ENCODE measurements at places on chromosomes 16 and 17. TPM values are rescaled to one million over a fixed set of nuclear protein-coding genes. Genes with fewer than 3 reads are reported as not detected.

- DNase-seq, result no peak
- peaks cover 38% of the 10 kb centered on the region for H3K36me3 ChIP-seq
- H3K4me3 ChIP-seq, result no peak overlapping the region
- H3K4me1 ChIP-seq, result peaks cover 43% of the 10 kb centered on the region
- no peak overlapping the region for H3K27ac ChIP-seq
Observed at GRCh38 chr17:63679214-63679613, 20.7 kb downstream of the LIMD2 start.

- no peak overlapping the region for H3K27ac ChIP-seq
- H3K4me3 ChIP-seq, result no peak overlapping the region
- H3K27me3 ChIP-seq, result no peaks in the 10 kb centered on the region
- no peak for DNase-seq
- H3K4me1 ChIP-seq, result 0 out of 2 replicates have a peak, but pooled peaks cover 5% of the 10 kb centered on the region
- H3K36me3 ChIP-seq, result no peaks in the 10 kb centered on the region
Observed at GRCh38 chr16:12016291-12016947, 39.9 kb downstream of the SNX29 start.

DNA sequence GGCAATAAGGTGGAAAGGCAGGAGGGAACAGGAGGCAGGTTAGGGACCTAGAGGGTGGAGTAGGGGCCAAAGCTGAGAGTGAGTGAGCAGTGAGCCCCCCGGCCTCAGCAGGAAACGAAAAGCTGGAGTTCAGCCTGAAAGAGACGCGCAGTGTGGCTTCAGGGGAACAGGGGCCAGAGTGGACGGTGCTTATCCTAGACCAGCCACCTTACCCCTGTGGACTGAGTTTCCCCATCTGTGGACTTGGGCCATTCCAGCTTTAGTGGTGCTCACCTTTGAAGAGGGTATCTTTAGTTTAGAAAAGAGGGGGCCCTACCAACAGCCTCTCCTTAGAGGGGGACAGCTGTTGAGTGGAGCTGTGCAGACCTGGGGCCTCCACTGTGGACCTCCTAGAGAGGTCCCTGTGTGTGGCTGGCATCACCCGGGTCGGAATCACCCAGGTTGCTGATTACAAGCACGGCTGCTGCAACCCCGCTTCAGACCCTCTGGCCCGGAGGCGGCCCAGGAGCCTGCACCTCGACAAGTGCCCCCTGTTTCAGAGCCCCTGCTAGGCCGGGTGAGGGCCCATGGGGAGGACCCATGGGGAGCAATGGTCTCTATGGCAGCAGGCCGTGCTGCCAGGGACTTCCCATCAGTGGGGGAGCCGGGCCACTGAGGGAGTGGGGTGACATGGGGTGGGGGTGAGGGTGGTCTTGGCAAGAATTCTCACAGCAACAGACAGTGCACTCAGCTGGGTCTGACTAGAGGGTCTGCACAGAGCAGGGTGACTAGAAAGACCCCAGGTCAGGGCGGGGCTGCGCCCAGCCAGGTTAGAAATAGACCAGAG is 2.6 kb downstream of the GPR142 start:
- H3K4me3 ChIP-seq, result no peak overlapping the region
- H3K36me3 ChIP-seq, result no peaks in the 10 kb centered on the region
- H3K27ac ChIP-seq, result no peak overlapping the region
- no peaks in the 10 kb centered on the region for H3K27me3 ChIP-seq

DNA sequence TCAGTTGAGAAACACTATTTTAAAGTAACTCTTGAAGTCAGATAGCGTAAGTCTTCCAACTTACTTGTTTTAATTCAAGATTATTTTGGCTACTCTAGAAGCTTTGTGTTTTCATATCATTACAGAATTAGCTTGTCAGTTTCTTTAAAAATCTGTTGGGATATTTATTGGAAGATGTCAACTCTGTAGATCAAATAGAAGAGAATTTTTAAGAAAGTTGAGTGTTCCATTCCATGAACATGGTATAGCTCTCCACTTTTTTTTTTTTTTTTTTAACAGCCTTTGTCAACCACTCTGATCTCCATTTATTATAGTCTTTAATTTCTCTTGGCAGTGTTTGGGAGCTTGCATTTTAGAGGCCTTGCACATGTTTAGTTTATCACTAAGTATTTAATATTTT is 28.7 kb downstream of the NLK start:
- H3K27me3 ChIP-seq, result no peaks in the 10 kb centered on the region
- H3K4me3 ChIP-seq, result no peak overlapping the region
- DNase-seq, result no peak

DNA sequence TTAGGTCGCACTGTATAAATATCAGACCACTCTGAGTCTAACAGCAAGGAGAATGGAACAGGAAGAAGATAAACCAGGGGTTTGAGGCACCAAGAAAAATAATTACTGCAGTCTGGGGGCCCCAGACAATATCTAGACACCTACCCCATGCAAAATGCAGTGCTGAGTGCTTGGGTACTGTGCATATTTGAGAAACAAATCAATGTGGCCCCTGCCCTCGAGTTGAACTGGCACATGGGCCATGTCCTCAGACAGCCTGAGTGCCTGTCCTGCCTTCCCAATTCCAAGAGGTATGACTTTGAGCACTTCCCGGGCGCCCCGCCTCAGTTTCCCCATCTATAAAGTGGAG is 6.2 kb upstream of the CIITA start:
- H3K27me3 ChIP-seq, result peaks cover 5% of the 10 kb centered on the region
- no peak overlapping the region for H3K4me3 ChIP-seq
- no peak for DNase-seq

DNA sequence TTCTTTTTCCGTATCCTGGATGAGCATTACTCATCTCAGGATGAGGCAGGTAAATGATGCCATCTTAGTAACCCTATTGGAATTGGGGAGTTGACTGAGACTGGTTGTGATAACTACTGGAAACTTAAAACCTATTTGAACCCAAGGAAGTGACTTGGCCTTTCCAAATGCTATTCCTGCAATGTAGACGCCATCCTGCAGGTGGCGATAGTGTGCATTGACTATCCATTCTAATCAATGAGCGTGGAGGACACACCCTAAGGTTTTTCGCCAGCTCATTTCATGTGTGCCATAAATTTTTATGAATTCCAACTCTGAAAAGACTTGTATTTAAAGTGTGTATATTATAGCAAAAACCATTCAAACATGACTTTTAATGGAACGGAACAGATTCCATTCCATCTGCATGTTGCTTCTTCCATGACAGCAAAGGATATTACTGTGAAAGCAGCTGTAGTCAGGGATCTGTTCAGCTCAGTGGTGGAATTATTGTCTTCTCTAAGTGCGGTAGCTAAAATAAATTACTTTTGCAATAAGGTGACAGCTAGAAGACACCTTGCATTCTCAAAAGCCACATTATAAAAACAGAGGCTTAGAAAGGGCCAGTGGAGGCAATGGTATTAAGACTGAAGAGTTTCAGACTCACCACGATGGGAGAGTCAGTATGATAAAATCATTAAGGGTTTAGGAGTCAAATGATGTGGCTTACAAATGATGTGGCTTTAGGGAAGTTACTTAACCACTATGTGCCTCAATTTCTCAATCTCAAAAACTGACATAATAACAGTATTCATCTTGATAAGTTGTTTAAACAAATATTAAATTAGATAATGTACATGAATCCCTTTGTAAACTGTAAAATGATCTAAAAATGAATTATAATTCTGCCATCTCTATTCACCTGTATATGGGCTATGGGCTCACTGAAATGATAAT is 55.5 kb downstream of the SYT17 start:
- no peaks in the 10 kb centered on the region for H3K4me1 ChIP-seq
- H3K36me3 ChIP-seq, result no peaks in the 10 kb centered on the region
- no peak overlapping the region for H3K4me3 ChIP-seq
- no peak for DNase-seq
- no peaks in the 10 kb centered on the region for H3K27me3 ChIP-seq

DNA sequence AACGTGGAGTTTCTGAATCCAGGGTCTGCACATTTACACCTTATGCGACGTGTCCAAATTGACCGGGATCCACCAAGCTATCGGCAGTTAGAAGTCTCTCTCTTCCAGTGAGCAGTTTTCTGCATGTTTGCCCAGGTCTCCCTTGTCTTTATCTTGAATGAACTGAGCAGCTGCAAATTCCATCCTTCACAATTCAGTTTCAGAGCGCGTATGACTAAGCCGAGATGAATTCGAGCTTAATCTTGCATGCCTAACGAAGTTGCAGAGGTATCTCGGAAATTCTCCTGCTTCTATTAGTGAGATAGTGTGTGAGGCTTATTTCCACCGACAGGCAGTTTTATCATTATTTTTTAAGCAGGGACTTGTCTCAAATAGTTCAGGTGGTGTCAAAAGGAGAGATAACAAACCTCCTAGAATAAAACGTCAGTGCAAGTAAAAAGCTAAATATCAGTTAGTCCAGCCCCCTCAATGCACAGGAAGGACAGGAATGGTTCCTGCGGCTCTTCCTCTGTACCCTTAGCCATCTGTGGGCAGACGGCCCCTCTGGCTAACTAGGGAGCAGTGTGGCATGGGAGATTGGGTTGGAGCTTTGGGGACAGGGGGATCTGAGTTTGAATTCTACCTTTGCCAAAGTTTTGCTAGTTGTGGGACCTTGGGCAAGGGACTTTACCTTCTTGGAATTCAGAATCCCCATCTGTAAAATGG is 93.0 kb upstream of the GPR139 start:
- H3K4me1 ChIP-seq, result no peaks in the 10 kb centered on the region
- DNase-seq, result no peak
- no peak overlapping the region for H3K4me3 ChIP-seq
- no peaks in the 10 kb centered on the region for H3K36me3 ChIP-seq

GRCh38 chr17:65456368-65457151 is 104.9 kb downstream of the AXIN2 start:
- no peak overlapping the region for H3K4me3 ChIP-seq
- H3K27ac ChIP-seq, result no peak overlapping the region
- DNase-seq, result no peak
- no peaks in the 10 kb centered on the region for H3K36me3 ChIP-seq
- H3K27me3 ChIP-seq, result no peaks in the 10 kb centered on the region
- H3K4me1 ChIP-seq, result no peaks in the 10 kb centered on the region

- peak; percentile 52 for DNase-seq
- H3K27me3 ChIP-seq, result no peaks in the 10 kb centered on the region
- no peaks in the 10 kb centered on the region for H3K36me3 ChIP-seq
- no peak overlapping the region for H3K27ac ChIP-seq
Observed at GRCh38 chr16:8996891-8997290, 33.2 kb upstream of the USP7 start.

TP53TG3F gene
- 0.02 TPM for polyA plus RNA-seq

CHRNB1 gene
- polyA plus RNA-seq, result 29.7 TPM

DNA sequence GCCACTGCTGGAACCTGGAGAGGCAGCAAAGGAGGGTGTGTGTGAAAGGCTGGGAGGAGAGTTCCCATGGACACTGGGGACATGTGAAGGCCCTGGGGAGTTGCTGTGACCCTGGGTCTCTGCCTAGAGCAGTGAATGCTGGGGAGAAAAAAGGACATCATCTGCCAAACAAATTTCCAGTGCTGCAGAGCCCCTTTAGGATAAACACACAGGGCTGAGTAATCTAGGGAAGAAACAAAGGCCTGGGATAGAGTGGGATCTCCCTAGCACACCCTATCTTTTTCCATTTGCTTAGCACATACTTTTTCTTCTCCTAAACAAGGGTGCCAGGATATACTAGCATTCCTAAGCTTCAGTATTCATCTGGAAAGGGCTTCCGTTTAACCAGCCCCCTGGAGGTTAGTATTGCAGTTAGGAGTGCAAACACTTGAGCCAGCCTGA is 3.3 kb upstream of the HIGD1B start:
- no peaks in the 10 kb centered on the region for H3K27me3 ChIP-seq
- H3K4me1 ChIP-seq, result no peaks in the 10 kb centered on the region
- no peak overlapping the region for H3K4me3 ChIP-seq
- H3K36me3 ChIP-seq, result no peaks in the 10 kb centered on the region
- DNase-seq, result no peak
- H3K27ac ChIP-seq, result no peak overlapping the region

DNA sequence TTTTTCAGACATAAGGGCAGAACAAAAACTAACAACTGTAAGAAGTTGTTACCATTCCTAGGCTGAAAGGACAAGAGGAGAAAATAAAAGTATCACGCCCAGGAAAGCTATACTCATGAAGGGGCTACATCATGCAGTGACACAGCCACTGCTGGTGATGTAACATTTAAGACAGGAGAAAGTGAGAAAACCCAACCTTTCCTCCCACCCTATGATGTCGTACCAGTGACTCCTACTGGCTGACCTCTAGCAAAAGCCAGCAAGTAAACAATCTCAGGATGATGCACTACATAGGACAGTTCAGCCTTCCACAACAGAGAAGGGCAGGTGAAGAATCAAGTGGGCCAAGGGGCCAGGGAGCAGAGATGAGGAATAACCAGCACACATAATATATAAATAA is 14.0 kb upstream of the OR1E2 start:
- DNase-seq, result no peak
- no peaks in the 10 kb centered on the region for H3K4me1 ChIP-seq
- H3K4me3 ChIP-seq, result no peak overlapping the region
- H3K27ac ChIP-seq, result no peak overlapping the region
- H3K36me3 ChIP-seq, result no peaks in the 10 kb centered on the region

DNA sequence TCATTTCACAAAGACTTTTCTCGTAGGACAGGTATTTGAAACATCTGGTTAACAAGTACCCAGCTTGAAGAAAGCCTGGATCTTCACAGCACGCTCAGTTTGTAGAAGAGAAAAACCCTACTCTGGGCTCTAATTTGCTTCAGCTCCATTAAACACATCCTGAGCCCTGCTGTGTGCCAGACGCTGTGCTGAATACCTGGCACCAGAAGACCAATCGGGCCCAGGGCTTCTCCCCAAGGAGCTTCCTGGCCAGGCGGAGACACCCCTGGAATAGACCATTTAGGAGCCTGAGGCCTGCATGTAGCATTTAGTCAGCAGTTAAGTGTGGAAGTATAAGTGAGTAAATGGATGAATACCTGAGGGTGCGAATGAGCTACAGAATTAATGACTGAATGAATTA is 8.9 kb upstream of the ABAT start:
- H3K4me3 ChIP-seq, result no peak overlapping the region
- no peak for DNase-seq
- H3K36me3 ChIP-seq, result no peaks in the 10 kb centered on the region
- H3K4me1 ChIP-seq, result no peaks in the 10 kb centered on the region
- H3K27ac ChIP-seq, result no peak overlapping the region

RNU2-1 gene
- polyA plus RNA-seq, result not detected

DNA sequence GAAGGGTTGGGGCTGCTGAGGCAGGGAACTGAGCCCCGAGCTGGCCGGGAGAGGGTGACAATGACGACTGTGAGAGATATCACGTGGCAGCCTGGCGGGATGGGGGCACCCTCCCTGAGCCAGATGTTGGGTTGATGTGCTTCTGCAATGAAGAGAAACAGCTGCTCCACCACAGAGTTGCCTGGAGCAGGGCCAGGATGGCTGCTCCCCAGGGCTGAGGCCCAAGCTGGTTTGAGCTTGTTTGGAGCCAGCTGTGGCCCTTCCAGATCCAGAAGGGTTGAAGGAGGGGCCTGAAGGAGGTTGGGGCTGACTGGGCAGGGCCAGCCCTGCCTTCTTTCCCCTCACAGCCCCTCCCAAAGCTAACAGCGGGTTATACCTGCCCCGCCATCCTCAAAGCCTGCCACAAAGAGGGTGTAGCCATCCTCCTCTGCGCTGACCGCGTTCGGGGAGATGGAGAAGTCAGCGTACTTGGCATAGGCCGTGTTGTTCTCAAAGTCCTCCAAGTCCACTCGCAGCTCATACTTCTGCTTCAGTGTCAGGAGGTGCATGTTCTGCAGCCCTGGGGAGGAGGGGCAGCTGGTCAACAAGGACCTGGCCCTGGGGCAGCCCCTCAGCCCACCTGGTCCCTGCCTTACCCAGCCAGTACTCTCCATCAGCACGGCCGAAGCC is 2.1 kb downstream of the MFAP4 start:
- peaks cover 27% of the 10 kb centered on the region for H3K36me3 ChIP-seq
- H3K27ac ChIP-seq, result peak overlapping the region; percentile 99
- H3K27me3 ChIP-seq, result no peaks in the 10 kb centered on the region
- H3K4me1 ChIP-seq, result peaks cover 58% of the 10 kb centered on the region
- H3K4me3 ChIP-seq, result peak overlapping the region; percentile 27

GRCh38 chr17:41624208-41625101 is at the start of gene KRT17:
KRT17 (minus strand) TSS chr17:41624575; CDS start chr17:41624509, 66 bp downstream.
- no peak within 1 kb of the TSS for H3K27ac ChIP-seq
- no peak for DNase-seq
- no peaks in the 10 kb centered on the region for H3K36me3 ChIP-seq
- H3K4me3 ChIP-seq, result no peak within 1 kb of the TSS
- no peaks in the 10 kb centered on the region for H3K27me3 ChIP-seq

Data from SK-N-SH (cell line).